SJCRH30 (cell line): ENCODE measurements at places on chromosomes 13 and 19. TPM values are rescaled to one million over a fixed set of nuclear protein-coding genes. Genes with fewer than 3 reads are reported as not detected.

GRCh38 chr13:108494991-108495645 lies 134.3 kb upstream of the MYO16 start:
- H3K36me3 ChIP-seq, result no peaks in the 10 kb centered on the region
- no peak overlapping the region for H3K27ac ChIP-seq
- H3K27me3 ChIP-seq, result no peaks in the 10 kb centered on the region
- DNase-seq, result no peak
- no peak overlapping the region for H3K4me3 ChIP-seq

- H3K27ac ChIP-seq, result no peak overlapping the region
- H3K36me3 ChIP-seq, result peaks cover 27% of the 10 kb centered on the region
- no peak overlapping the region for H3K4me3 ChIP-seq
- H3K27me3 ChIP-seq, result no peaks in the 10 kb centered on the region
- H3K4me1 ChIP-seq, result no peaks in the 10 kb centered on the region
Measured at GRCh38 chr13:72820156-72820897, 38.4 kb downstream of the PIBF1 start.

- H3K4me1 ChIP-seq, result no peaks in the 10 kb centered on the region
- no peaks in the 10 kb centered on the region for H3K27me3 ChIP-seq
- no peak overlapping the region for H3K27ac ChIP-seq
- DNase-seq, result no peak
Measured at GRCh38 chr13:94503851-94504250, 24.4 kb upstream of the DCT start.

- H3K4me3 ChIP-seq, result no peak overlapping the region
- no peaks in the 10 kb centered on the region for H3K4me1 ChIP-seq
- DNase-seq, result no peak
- peaks cover 85% of the 10 kb centered on the region for H3K36me3 ChIP-seq
- H3K27me3 ChIP-seq, result no peaks in the 10 kb centered on the region
- H3K27ac ChIP-seq, result no peak overlapping the region
Measured at GRCh38 chr19:11115895-11116446, 26.7 kb downstream of the LDLR start.

GRCh38 chr13:70311191-70311590 lies 202.9 kb upstream of the KLHL1 start:
- H3K27ac ChIP-seq, result no peak overlapping the region

GRCh38 chr13:35449821-35450220 lies 26.7 kb downstream of the MAB21L1 start:
- H3K27ac ChIP-seq, result no peak overlapping the region
- no peaks in the 10 kb centered on the region for H3K36me3 ChIP-seq
- no peaks in the 10 kb centered on the region for H3K4me1 ChIP-seq
- no peaks in the 10 kb centered on the region for H3K27me3 ChIP-seq

GRCh38 chr19:1395194-1396018 lies 5.9 kb downstream of the GAMT start:
- no peak overlapping the region for H3K27ac ChIP-seq
- no peak for DNase-seq
- H3K27me3 ChIP-seq, result no peaks in the 10 kb centered on the region
- H3K4me3 ChIP-seq, result no peak overlapping the region

- no peak overlapping the region for H3K27ac ChIP-seq
- no peak overlapping the region for H3K4me3 ChIP-seq
- H3K4me1 ChIP-seq, result no peaks in the 10 kb centered on the region
- no peak for DNase-seq
Measured at GRCh38 chr19:35408284-35409171, 37.7 kb downstream of the GPR42 start.

DNA sequence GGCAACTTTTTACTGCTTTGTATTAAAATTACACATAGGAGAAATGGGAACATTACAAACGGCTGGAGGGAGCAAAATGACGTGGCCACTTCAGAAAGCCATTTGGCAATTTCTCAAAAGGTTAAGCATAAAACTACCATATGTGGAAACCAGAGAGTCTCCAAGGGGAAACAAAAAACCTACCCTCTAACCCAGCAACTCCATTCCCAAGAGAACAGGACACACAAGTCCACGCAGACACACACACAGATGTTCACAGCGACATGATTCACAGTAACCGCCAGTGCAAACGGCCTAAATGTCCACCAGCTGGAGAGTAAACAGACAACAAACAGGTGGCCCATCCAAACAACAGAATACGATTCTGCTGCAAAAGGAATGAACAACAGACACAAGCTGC lies 37.2 kb downstream of the STK24 start:
- H3K4me3 ChIP-seq, result no peak overlapping the region
- no peaks in the 10 kb centered on the region for H3K4me1 ChIP-seq
- H3K27me3 ChIP-seq, result no peaks in the 10 kb centered on the region
- no peak overlapping the region for H3K27ac ChIP-seq
- no peak for DNase-seq

- no peak overlapping the region for H3K27ac ChIP-seq
- H3K36me3 ChIP-seq, result no peaks in the 10 kb centered on the region
- H3K4me1 ChIP-seq, result peaks cover 2% of the 10 kb centered on the region
- no peak for DNase-seq
Measured at GRCh38 chr13:47904891-47905290, 96.2 kb downstream of the SUCLA2 start.

GRCh38 chr13:44169018-44169911 lies 204.4 kb upstream of the SERP2 start:
- H3K4me1 ChIP-seq, result no peaks in the 10 kb centered on the region
- no peaks in the 10 kb centered on the region; the same call in 1 of the 2 replicates for H3K27me3 ChIP-seq
- H3K27ac ChIP-seq, result no peak overlapping the region
- no peak for DNase-seq
- no peaks in the 10 kb centered on the region for H3K36me3 ChIP-seq

DNA sequence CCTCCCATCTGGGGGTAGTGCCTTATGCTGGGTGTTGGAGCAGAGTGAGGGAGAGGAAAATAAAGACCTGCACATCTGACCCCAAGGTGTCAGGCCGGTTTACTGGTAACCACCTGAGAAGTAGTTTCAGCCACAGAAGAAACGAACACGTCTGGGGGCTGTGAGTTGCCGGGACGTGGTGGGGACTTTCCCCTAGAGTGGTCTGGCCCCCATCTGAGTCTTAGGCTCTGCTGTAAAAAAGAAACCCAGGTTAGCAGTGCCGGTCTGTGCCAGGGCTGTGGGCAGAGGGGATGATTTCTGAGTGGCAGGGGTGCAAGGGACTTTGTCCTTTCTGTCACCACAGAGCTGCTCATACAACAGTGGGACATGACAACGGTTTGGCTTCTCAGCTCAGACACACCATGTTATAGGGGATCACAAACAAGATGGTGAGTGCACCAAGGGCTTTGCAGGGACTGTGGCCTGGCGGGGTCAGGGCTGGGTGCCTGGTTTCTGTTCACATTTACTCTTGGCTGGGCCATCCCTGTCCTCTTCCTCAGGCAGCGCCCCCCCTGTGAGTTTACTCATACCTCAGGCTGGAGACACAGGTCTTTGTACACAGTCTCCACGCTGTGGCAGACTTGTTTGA lies 9.0 kb downstream of the GCDH start:
- no peak for DNase-seq
- no peak overlapping the region for H3K4me3 ChIP-seq
- H3K36me3 ChIP-seq, result peaks cover 2% of the 10 kb centered on the region; the same call in 1 of the 2 replicates
- no peaks in the 10 kb centered on the region for H3K4me1 ChIP-seq
- no peaks in the 10 kb centered on the region for H3K27me3 ChIP-seq

GRCh38 chr19:13012390-13012689 lies 17.1 kb downstream of the NFIX start:
- H3K4me3 ChIP-seq, result no peak overlapping the region
- H3K27me3 ChIP-seq, result no peaks in the 10 kb centered on the region
- peaks cover 16% of the 10 kb centered on the region for H3K4me1 ChIP-seq
- no peak overlapping the region; the same call in 1 of the 2 replicates for H3K27ac ChIP-seq
- no peaks in the 10 kb centered on the region for H3K36me3 ChIP-seq

DNA sequence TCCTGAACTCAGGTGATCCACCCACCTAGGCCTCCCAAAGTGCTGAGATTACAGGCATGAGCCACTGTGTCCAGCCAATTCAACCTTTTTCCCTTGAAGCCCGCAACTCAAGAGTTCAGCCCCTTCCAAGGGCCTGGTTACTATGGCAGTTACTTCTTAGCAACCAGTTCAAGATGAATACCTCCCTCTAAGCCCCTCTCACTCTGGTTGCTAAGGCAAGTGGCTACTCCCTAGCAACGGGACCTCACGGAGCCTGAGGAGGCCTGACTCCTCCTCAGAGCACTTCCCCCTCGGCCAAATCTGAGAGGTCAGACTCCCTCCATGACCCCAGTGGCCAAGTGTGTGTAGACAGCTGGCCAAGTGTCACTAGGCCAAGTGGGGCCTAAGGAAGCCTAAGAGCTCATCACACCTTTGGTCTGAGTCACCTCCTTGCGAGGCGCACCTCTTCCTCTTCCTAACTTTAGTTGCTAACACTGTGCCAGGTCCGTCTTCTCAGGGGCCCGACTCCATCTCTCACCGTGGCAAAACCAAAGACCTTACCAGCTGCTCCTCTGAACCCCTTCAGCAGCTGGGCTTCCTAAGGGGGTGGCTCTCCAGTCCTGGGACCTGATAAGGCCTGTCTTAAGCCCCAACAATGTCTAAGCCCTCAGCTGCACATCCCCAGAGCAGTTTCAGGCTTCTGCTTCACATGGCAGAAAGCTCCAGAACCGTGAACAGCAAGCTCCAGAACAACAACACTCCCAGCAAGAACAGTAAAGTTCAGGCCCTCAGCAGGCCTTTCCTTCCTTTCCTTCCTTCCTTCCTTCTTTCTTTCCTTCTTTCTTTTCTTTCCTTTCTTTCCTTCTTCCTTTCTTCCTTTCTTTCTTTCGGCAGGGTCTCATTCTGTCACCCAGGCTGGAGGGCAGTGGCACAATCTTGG lies 9.6 kb downstream of the CD37 start:
- H3K36me3 ChIP-seq, result peaks cover 86% of the 10 kb centered on the region
- no peaks in the 10 kb centered on the region for H3K27me3 ChIP-seq
- no peak for DNase-seq
- no peak overlapping the region for H3K27ac ChIP-seq
- H3K4me3 ChIP-seq, result no peak overlapping the region
- H3K4me1 ChIP-seq, result no peaks in the 10 kb centered on the region

- peak; percentile 67 for DNase-seq
- H3K4me1 ChIP-seq, result 0 out of 2 replicates have a peak, but pooled peaks cover 4% of the 10 kb centered on the region
- no peaks in the 10 kb centered on the region for H3K36me3 ChIP-seq
- no peak overlapping the region for H3K4me3 ChIP-seq
Measured at GRCh38 chr13:48873587-48873986, 102.1 kb upstream of the FNDC3A start.

DNA sequence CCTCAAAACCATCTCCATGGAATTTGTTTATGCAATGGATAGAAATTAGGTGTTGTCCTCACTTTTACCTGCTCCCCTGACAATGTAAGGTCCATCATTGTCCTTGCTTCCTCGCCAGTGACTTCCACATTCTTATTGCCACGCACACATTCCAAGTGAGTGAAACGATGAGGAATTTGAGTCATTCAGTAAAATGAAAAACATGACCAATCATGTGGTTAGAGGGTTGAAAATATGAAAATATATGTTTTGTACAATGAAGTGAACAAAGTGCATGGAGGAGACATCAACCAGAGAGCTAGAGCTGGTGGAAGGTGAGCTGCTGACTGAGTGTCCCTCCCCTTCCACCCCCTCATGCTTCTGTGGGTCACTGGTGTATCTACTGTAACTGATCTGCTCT lies 91.7 kb downstream of the ATP8A2 start:
- no peaks in the 10 kb centered on the region for H3K27me3 ChIP-seq
- no peak overlapping the region for H3K4me3 ChIP-seq
- H3K27ac ChIP-seq, result no peak overlapping the region

GRCh38 chr13:32153056-32153455 lies 121.5 kb downstream of the FRY start:
- no peak for DNase-seq
- no peak overlapping the region for H3K4me3 ChIP-seq
- no peak overlapping the region for H3K27ac ChIP-seq
- no peaks in the 10 kb centered on the region for H3K27me3 ChIP-seq

GRCh38 chr13:51826606-51827005 lies 18.4 kb downstream of the TMEM272 start:
- no peaks in the 10 kb centered on the region for H3K4me1 ChIP-seq
- H3K4me3 ChIP-seq, result no peak overlapping the region

GRCh38 chr13:112606109-112607001 lies 18.4 kb upstream of the TUBGCP3 start:
- DNase-seq, result peak; percentile 92
- no peaks in the 10 kb centered on the region for H3K36me3 ChIP-seq
- H3K27me3 ChIP-seq, result no peaks in the 10 kb centered on the region
- H3K4me3 ChIP-seq, result peak overlapping the region; percentile 57

DNA sequence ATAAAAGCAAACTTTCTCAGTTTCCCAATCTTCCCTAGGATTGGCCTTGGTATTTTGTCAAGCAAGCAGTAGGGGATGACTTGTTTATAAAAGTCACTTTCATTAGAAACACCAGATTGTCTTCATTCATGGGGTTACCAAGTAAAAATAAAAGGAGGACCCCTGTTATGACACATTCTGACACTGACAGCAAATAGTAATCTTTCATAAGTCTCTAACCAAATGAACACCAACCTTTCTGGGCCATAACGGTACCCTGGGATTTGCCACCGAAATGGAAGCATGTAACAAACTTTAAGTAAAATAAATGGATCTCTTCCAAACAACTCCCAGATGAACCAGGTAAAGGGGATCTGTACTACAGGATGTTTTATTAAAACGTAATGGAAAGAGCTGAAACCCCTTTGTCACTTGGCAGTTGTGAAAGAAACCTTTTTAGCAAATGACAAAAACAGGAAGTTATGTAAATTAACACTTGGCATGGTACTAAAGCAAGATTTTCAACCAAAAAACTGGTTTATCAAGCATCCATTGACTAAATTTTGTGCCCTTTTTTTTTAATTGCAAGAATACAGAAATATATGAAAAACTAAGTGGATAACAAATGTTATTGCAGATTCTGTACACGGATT lies 335.6 kb downstream of the RBM26 start:
- H3K27ac ChIP-seq, result no peak overlapping the region
- no peaks in the 10 kb centered on the region for H3K27me3 ChIP-seq
- H3K4me1 ChIP-seq, result no peaks in the 10 kb centered on the region

- no peaks in the 10 kb centered on the region for H3K4me1 ChIP-seq
- no peaks in the 10 kb centered on the region for H3K36me3 ChIP-seq
- DNase-seq, result no peak
- no peaks in the 10 kb centered on the region for H3K27me3 ChIP-seq
- H3K4me3 ChIP-seq, result no peak overlapping the region
Measured at GRCh38 chr13:46595136-46595884, 42.3 kb downstream of the LRCH1 start.

PSG2 gene
- total RNA-seq, result not detected in 2 replicates

ZNF93 gene
- 32.4 and 34.8 TPM in 2 replicates for total RNA-seq

N4BP2L1 gene
- total RNA-seq, result 6.3 and 10.4 TPM in 2 replicates

ZNF66 gene
- total RNA-seq, result 13.5 and 17.4 TPM in 2 replicates

FSTL3 gene
- total RNA-seq, result 6.5 and 8.0 TPM in 2 replicates

ZNF780A gene
- total RNA-seq, result 26.8 and 28.0 TPM in 2 replicates

CGB1 gene
- total RNA-seq, result not detected in 2 replicates

SMIM44 gene
- total RNA-seq, result not detected in 2 replicates

CYP2A7 gene
- not detected in 2 replicates for total RNA-seq

OR2Z1 gene
- total RNA-seq, result not detected in 2 replicates
